ENCODE measurements at places on chromosomes 7 and 10. TPM values are rescaled to one million over a fixed set of nuclear protein-coding genes. Genes with fewer than 3 reads are reported as not detected.

The TMEM225B gene
- total RNA-seq, result 0.55 TPM

The ZNF736 gene
- total RNA-seq, result 11.6 TPM

The AGAP3 gene
- 86.8 TPM for total RNA-seq

The RALA gene
- 26.7 TPM for total RNA-seq

The OR2A7 gene
- 3.8 TPM for total RNA-seq

The EBLN1 gene
- not detected for total RNA-seq

The IFIT2 gene
- total RNA-seq, result 3.8 TPM

The CUL1 gene
- 50.6 TPM for total RNA-seq

The TSPAN15 gene
- total RNA-seq, result 109 TPM

The AGR3 gene
- total RNA-seq, result not detected

The DNAAF5 gene
- total RNA-seq, result 20.4 TPM

The TMEM229A gene
- not detected for total RNA-seq

The CUZD1 gene
- total RNA-seq, result 0.51 TPM

Data from mesenteric fat pad (tissue), 1 donor.